ENCODE measurements at places on chromosomes 5 and 9. TPM values are rescaled to one million over a fixed set of nuclear protein-coding genes. Genes with fewer than 3 reads are reported as not detected.

- DNase-seq: no peak
Observed at GRCh38 chr5:141903261-141903660, 20.4 kb upstream of the DELE1 start.

GRCh38 chr5:101362067-101362466 lies 459.0 kb upstream of the ST8SIA4 start:
- DNase-seq: no peak

DNA sequence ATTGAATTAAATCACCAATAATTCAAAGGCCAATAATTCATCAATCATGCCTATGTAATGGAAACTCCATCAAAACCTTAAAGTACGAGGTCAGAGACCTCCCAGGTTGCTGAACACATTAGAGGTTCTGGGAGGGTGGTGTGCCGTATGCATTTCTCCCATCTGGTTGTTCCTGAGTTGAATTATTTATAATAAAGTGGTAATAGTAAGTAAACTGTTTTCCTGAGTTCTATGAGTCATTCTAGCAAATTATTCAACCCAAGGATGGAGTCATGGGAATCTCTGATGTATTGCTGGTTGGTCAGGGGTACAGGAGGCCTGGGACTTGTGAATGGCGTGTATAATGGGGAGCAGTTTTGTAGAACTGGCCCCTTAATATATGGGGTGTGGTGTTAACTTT lies 191.7 kb downstream of the CARTPT start:
- no peak for DNase-seq

GRCh38 chr9:97842960-97843359 lies 10.1 kb upstream of the FOXE1 start:
- no peak for DNase-seq

GRCh38 chr5:13478831-13479465 lies 465.5 kb downstream of the DNAH5 start:
- peak; percentile 16 for DNase-seq

- no peak for DNase-seq
Observed at GRCh38 chr9:36486329-36486932, 86.3 kb upstream of the MELK start.

GRCh38 chr5:10550222-10550995 lies 13.5 kb upstream of the ANKRD33B start:
- no peak for DNase-seq

GRCh38 chr9:124190761-124191160 lies 67.0 kb upstream of the NEK6 start:
- peak; percentile 53 for DNase-seq

DNA sequence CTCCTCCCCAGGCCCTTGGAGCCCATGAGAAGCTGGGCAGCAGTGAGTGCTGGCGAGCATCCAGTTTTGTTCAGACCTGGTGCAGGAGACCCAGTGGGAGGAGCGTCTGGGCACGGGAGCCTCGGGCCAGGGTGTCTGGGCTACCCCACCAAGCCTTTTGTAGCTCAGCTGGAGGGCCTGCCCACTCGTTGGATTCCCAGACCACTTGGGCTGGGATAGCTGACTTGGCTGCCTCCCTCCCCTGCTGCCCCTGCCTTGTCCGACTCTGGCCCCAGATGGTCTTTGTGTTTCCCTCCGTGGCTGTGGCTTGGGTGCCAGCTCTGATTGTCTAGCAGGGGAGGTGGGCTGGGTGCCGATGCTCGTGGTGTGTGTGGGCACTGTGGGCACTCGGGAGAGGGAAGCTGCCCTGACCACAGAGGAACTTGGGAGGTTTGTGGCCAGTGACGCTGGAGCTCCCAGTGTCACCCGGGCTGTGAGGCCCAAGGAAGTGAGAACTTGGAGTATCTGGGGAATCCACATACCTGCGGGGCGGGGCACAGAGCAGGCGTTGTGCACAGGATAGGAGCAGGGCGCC lies 47.3 kb downstream of the WNK2 start:
- no peak for DNase-seq

DNA sequence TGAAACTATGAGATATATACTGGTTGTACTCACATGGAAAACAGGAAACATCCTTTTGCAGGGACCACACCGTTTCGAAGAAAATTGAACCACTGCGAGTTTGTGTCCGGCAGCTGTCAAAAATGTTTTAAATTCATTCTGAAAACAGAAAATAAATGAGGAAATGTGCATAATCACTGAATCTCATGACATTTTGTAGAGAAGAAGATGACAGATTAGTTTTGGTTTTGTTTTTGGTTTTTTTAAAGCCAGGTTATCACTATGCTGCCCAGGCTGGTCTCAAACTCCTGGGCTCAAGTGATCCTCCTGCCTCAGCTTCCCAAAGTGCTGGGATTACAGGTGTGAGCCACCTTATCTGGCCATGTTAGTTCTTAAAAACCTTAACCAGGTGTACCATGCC lies 3.5 kb downstream of the TXNDC8 start:
- DNase-seq: no peak

DNA sequence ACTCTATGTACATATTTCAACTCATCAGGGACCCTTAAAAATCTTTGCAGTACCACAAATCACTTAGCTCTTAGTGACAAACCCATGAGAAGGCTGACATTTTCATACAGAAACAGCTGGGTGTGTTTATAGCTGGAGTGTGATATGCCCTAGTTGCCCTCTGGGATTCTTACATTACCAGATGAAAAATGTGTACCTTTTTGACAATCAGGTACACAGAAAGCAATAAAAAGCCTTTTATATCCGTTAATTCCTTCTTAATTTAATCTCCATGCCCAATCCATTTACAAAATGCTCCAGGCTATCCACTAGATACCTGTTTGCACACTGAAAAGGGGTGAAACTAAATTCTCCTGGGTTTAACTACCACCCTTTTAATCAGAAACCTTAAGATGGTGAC lies 222.9 kb downstream of the KIAA0825 start:
- DNase-seq: no peak

- no peak for DNase-seq
Observed at GRCh38 chr9:86563936-86564335, 209.7 kb upstream of the TUT7 start.

DNA sequence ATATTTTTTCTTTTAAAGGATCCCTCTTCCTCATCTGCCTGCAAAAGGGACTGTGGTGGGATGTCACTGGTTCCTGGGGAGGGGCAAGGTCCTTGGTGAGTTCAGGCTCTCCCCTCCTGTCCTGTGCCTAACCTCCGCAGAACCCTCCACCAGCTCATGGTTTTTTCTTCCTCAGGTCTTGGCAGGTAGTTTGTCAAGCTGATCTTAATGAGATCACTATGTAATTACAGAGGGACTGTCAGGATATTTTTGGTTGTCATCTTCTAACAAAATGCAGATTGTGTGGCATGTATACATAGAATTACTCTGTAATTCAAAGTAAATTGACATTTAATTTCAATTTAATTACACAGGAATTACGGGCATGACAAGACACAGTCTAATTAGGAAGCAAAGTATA lies 150.3 kb upstream of the SEMA6A start:
- no peak for DNase-seq

DNA sequence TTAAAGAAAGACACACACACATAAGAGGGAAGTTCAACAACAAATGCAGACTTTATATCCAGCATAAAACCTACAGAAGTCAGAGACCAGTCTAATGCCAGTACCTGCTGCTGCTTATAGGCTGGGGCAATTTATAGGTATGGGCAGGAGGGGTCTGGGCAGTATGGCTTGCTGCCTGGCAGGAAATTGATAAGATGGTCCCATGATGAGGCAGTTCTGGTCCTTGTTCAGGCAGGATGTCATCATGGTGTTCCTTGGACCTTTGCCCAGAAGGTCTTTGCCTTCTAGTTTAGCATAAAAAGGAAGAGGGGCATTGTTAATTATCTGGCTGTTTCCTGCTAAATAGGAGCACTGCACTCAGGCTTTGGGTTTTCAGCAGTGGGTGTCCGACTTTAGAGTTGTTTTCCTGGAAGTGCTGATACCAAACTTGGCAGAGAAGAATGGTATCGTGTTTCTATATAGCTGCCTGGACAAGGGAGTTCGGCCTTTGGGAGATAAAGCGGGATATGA lies 10.4 kb upstream of the PDCD1LG2 start:
- no peak for DNase-seq

GRCh38 chr5:141003791-141004611 lies 37.7 kb downstream of the PCDHAC2 start:
- DNase-seq: no peak

GRCh38 chr9:117050007-117050406 lies 362.9 kb downstream of the TRIM32 start:
- DNase-seq: no peak

DNA sequence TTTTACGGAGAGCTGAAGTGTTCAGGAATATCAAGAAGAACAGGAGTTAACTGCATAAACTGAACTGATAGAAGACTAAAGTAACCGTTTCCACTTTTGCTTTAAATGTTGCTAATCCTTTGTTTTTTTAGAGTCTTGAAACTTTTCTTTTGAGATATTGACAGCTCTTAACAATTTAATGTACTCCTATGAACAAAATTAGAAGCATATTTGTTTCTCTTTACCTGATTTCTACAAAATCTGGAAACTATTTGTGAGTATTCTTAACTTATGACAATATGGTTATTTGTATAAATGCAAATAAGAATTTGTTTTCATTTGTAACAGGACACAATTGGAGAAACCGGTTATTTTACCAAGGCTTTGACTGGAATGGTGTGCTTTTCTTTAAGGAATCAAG lies 89.5 kb upstream of the FAM120A start:
- no peak for DNase-seq

DNA sequence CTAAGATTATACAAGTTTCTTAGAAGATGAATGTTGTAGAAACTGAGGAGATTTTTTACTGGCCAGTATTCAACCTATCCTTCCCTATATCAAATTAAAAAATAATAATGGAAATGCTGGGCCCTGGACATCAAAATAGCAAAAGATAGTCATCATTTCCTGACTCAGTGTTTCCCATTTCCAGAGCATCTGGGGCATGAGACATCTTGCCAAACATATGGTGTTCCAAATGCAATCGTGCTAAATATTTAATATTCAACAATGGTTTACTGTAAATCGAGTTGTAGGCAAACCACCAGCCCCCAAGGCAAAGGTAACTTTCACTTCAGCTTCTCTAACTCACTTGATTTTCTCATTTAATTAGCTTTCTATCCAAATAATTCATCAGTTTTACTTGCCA lies 152.9 kb downstream of the FRMD3 start:
- no peak for DNase-seq

DPM2 gene
- 11.4 TPM for total RNA-seq

ZBED3 gene
- 2.2 TPM for total RNA-seq

PITX1 gene
- total RNA-seq: not detected

SNX18 gene
- 25.4 TPM for total RNA-seq

CDX1 gene
- not detected for total RNA-seq

PCDHB16 gene
- total RNA-seq: 4.5 TPM

BHMT2 gene
- 0.62 TPM for total RNA-seq
